ENCODE measurements at places on chromosomes 16 and 17.

- DNase-seq = no peak
These were observed 77.8 kb downstream of the VMP1 start for GRCh38 chr17:59785091-59785799.

DNA sequence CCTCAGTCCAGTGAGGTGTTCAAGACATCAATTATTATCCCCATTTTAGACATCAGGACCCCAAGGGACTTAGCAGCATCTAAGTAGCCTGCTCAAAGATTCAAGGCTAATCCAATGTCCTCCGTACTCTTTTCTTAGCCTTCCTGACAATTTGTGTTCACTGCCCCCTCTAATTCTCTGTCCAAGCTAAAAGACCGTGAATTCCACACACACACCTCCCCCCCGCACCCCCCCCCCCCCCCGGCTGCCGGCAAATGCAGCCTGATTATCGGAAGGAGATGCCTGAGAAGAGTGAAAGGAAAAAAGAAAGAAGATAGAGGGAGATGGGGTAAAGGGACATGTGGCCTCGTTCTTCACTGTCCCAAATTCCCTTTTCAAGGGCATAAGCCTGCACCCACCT lies 58.1 kb upstream of the NLK start:
- DNase-seq = no peak

GRCh38 chr17:38324141-38324697 lies 19.5 kb downstream of the GPR179 start:
- DNase-seq = no peak

DNA sequence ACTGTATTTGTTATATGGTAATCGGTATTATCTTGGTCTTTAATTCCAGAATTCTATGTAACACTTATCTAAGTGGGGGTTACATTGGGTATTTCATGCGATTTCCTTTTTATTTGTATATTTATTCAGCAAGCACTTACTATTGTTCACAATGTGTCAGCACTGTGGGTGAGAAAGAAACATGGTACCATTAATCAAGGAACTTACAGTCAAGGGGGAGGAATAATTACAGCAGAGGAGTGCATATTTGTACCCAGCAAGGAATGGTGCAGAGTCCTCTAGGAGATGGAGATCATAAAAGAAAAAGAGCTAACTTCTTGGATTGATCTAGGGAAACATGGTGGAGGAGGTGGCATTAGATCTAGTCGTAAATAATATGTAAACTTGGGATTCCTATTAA lies 117.0 kb upstream of the KCNJ16 start:
- DNase-seq = no peak

DNA sequence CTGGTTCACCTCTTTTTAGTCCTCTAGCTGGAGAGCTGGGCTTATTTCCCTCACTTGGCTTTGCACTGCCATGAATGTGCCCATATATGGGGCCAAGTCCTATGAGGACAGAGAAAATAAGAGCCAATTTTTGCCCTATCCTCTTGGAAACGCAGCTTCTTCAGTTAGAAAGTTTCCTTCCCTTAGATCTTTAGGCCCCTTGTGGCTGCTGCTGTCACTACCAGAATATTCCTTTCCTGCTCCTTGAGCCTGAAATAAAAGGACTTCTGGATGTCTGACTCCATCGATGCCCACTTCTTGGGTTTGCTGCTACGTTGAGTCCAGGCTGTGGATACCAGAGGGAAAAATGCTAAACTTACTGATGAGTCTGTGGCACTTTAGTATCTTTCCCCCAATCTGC lies 487.1 kb downstream of the GRIN2A start:
- no peak for DNase-seq

- no peak for DNase-seq
These were observed 180.9 kb downstream of the AIPL1 start for GRCh38 chr17:6254036-6254435.

All from dorsolateral prefrontal cortex (tissue), 122 donors.